ENCODE measurements at places on chromosomes 2 and 18. TPM values are rescaled to one million over a fixed set of nuclear protein-coding genes. Genes with fewer than 3 reads are reported as not detected.
A peak's percentile ranks its signal among the peaks of the same experiment; 100 is the strongest.

DNA sequence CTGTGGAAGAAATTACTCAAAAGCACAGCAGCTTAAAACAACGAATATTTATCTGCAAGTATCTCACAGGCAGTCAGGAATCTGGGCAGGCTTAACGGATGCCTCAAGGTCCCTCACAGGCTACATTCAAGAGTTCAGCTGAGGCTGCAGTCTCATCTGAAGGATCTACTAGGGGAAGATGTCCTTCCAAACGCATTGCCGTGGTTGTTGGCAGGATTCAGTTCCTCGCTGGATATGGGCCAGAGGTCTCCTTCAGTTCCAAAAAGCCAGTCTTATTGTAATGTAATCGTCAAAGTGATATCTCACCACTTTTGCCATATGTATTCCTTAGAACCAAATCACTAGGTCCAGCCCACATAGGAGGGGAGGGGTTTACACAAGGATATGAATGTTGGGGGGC lies 98.2 kb upstream of the EPAS1 start:
- no peak for DNase-seq

DNA sequence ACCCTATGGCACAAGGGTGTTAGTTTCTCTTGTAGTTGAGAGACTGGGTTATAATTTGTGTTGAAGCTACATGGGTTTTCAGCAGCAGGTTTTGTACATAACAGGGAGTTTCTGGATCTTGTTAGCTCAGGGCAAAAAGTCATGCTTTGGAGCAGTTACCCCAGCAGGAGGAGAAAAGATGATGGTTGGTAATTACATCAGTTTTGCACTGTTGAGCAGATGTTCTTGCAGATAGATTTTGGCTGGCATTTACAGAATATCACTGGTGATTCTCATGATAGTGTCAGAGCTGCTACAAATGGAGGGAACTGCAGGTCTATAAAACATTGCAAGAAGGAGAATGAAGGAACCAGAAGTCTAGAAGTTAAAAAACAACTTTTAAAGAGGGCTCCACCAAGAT lies 215.2 kb upstream of the ATP5MC3 start:
- no peak for DNase-seq

DNA sequence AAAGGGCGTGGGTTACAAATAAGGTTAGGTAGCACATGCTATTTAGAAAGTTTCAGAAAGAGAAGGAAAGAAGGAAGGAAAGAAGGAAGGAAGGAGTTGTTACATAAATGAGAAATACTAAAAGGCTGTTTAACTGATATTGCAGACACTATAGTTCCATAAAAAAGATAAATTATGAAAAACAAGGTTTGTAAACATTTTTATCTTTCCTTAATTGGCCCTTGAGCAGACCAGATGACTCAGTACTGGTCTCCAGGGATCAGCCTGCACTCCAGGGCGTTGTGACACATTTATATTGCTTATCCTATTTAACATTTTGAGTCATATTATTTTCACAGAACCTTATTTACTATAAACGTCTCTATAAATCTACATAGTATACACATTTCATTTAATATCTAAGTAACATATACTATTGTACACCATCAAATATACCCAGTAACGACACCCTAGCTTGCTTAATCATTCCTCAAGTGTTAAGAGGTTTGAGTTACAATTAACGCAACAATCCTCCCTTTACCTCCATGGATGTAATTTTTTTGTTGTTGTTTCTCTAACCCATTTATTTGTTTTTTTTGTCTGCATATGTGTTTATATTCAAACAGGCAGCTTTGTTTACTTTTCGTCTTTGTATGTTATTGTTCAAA lies 2.8 kb upstream of the RAB31 start:
- no peak for DNase-seq

- DNase-seq, result peak; percentile 2
Observed at GRCh38 chr2:127574656-127575055, 39.2 kb downstream of the MYO7B start.

- peak; percentile 42 for DNase-seq
Observed at GRCh38 chr2:20620271-20620681, 30.6 kb downstream of the HS1BP3 start.

DNA sequence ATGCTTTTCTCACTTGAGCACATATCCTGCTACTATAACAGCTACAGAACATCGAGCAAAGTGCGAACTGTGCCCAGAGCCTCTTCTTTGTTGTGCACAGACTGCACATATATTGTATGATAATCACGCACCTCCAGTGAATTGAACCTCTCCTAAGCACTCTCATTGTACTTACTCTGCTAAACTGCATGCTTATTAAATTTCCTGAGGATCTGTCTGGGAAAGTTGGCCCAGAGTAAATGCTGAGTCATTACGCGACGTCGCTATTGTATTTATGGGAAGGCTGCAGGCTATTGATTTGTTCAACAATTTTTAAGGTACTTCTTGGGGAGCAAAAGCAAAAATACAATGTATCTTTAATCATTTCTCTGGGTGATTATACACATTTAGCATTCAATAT lies 399.6 kb upstream of the DSEL start:
- DNase-seq, result no peak

The COL3A1 gene
- 51.8 TPM for total RNA-seq
